Brain pericyte (primary cell): ENCODE measurements at places on chromosomes 5 and 9.

DNA sequence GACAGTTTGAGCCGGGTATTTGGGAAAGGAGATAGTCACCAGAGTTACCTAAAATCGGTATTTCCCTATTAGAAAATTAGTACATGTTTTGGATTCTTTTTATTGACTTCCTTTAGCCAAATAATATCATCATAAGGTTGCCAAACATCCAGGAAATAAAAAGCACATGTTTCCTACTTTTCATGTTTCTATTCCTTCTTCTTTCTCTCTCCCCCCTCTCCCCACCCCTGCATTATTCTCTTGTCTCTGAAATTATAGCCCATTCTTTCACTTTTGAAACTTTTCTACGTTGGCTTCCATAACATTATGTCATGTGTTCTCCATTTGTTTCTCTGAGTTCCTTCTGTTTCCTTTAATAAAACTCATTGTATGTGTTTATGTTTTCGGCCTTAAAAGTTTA lies 161.9 kb downstream of the ALDH1A1 start:
- no peak for DNase-seq

GRCh38 chr5:35087991-35088390 lies 40.2 kb upstream of the AGXT2 start:
- DNase-seq = no peak

DNA sequence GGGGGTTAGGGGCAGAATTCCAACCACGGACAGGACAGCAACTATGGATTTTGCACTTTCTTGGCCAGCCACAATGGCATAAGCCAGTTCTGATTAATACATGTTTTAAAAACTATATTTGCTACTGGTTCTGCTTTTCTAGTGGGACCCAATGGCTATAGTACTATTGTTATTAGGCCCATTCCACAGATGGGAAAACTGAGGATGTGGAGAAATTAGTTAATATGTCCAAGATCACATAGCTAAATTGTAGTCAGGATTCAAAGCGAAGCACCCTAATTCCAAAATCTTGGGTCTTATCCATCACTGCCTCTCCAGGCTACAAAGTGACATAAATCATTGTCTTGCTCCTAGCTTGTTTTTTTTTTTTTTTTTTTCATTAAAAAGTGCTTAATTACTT lies 133.9 kb downstream of the PJA2 start:
- no peak for DNase-seq

DNA sequence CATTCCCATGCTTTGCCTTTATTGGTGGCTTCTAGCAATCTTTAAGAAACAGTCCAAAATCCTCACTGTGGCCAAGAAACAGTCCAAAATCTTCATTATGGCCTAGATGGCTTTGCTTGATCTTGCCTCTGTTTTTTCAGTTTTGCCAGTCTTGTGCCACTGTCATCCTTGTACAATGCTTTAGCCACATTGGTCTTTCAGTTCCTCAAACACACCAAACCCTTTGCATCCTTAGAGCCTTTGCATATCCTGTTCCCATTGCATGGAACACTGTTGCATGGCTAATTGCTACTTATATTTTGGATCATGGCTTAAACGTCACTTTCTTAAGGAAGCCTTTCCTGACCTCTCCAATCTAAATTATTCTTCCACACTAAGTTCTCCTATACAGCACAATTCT lies 22.1 kb downstream of the MRRF start:
- no peak for DNase-seq

GRCh38 chr5:110514030-110514429 lies 212.4 kb downstream of the TMEM232 start:
- DNase-seq = no peak

DNA sequence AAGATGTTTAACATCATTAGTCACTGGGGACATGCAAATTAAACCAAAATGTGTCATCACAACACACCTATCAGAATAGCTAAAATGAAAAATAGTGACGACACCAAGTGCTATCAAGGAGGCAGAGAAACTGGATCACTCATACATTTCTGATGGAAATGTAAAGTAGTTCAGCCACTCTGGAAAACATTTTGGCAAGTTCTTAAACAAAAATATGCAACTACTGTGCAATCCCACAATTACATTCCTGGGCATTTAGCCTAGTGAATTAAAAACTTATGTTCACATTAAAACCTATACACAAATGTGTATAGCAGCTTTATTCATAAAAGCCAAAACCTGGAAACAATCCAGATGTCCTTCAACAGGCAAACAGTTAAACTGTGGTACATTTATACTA lies 53.1 kb downstream of the SVEP1 start:
- DNase-seq = no peak

DNA sequence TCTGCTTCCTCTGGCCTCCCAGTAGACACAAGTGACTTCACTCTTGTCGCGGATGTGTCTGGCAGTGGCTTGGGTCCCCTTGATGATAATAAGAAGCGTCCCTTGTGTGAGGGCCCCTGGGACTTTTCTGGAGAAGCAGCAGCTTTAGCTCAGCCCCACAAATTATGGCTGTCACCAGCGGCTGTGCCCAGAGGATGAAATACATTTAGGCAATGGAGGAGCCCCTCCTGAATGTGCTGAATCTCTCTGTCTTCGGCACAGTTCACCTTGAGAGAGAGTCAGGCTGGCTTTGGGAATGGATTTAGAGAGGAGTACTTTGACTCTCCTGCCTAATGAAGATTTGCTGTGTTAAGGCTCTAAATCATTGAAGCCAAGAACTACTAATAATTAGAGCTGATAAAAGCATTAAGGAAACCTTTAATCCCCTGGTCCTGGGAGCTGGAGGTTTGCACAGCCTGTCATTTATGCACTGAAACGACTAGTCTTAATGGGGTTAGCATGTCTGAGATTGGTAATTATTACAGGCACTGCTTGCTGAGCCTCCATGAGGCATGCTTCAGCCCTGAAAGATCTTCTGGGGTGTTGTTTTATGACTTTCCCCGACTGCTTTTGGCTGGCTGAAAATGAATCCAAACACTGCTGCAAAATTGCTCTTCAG lies 127.0 kb downstream of the TENT4A start:
- no peak for DNase-seq

- no peak for DNase-seq
Measured at GRCh38 chr5:80713631-80714030, 58.8 kb upstream of the DHFR start.

DNA sequence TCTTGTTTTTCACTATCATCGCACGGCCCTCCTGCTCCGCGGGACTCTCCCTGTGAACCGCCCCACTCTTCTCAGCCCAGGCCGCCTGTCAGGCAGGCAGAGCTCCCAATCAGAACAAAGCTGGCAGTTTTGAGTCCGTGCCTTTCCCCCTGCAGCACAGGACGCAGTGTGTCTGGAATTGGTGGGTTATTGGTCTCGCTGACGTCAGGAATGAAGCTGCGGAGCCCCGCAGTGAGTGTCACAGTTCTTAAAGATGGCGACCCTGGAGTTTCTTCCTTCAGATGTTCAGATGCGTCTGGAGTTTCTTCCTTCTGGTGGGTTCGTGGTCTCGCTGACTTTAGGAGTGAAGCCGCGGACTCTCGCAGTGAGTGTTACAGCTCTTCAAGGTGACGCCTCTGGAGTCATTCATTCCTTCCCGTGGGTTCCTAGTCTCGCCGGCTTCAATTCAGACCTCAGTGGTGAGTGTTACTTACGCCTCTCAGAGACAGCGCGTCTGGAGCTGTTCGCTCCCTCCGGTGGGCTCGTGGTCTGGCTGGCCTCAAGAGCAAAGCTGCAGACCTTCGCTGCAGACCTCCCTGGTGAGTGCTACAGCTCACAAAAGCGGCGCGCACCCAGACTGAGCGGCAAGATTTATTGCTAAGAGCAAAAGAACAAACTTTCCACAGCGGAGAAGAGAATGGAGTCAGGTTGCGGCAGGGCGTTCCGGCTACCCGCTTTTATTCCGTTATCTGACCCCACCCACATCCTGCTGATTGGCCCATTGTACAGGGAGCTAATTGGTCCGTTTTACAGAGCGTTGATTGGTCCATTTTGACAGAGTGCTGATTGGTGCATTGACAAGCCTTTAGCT lies 7.4 kb downstream of the ZDHHC11B start:
- DNase-seq = no peak

- DNase-seq = no peak
Measured at GRCh38 chr5:129041196-129041881, 53.2 kb upstream of the ISOC1 start.

GRCh38 chr9:92631452-92632343 lies 38.2 kb downstream of the IPPK start:
- DNase-seq = no peak

DNA sequence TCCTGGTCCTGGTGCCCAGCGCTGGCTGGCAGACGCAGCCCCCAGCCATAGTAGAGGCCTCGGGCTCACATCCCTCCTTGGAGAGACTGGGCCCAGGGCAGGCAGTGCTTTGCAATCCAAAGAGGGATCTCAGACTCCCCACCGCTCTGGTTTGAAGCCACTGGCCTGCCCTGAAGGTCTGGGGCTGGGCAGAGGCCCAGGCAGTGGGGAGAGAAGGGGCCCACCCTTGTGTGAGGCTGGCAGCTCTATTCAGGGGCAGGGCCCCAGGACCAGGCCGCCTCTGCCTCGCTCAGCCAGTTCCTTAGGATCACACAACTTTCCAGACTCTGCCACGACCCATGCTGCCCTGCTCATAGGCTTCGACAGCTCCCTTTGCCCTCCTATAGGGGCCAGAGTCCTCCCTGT lies 10.7 kb upstream of the SEC16A start:
- DNase-seq = no peak

DNA sequence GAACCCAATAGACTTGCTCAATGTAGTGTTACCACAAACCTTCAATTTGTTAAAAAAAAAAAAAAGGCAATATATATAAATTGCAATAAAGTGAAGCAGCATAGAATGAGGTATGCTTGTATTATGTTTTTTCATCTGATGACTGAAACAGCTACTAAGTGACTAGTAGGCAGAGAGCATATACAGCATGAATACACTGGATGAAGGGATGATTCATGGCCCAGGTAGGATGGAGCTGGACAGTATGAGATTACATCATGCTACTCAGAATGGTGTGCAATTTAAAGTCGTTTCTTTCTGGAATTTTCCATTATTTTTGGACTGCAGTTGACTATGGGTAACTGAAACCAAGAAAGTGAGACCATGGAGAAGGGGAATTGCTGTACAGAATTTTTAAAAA lies 161.2 kb downstream of the GNA14 start:
- no peak for DNase-seq

DNA sequence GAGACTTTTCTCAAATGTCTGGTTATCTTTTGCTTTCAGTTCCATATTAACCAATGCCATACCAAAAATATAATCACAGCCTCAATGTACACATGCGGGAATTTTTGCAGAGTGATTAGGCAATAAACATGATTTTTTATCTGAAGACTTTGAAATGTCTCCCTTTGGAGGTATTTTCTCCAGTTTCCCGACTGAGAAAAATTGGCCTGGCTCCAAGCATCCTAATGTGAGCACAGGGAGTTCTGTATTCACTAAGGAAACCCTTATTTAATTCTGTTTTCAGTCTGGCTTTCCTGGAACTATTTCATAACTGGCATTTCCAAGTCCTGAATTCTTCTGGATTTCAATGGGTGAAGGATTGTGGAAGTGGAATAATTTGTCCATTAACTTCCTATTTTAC lies 8.5 kb downstream of the HCN1 start:
- no peak for DNase-seq

DNA sequence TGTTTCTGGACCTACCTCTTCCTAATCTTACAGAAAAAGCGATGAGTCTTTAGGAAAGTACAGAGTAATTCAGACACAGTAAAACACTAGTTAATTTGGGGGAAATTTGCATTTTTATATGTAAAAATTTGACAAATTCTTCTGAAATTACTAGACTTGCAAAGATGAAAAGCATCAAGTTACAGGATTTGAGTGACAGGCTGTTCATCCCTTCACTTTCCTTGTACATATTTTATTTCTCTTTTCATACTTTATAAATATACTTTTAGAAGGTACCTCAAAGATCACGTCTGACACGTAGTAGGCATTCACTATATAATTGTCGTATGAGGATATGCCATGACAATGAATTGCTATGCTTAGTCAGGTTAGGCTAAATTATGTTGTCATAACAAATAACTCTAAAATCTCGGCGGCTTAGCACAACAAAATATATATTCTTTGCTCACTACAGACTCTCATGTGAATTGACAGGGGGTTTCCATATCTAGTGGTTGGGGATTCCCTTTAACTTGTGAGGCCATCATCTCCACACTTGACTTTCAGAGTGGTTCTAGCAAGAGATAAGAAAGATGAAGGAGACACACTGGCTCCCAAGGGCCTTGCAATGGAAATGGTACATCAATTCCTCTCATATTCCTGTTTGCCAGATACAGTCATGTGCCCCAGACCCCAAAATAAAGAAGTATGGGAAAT lies 154.1 kb upstream of the TUT7 start:
- DNase-seq = no peak

- no peak for DNase-seq
Measured at GRCh38 chr5:101176605-101177004, 273.5 kb upstream of the ST8SIA4 start.
